ENCODE measurements at places on chromosomes 12 and 14. TPM values are rescaled to one million over a fixed set of nuclear protein-coding genes. Genes with fewer than 3 reads are reported as not detected.

The FGF6 gene
- not detected for total RNA-seq

The PLXNC1 gene
- 7.2 TPM for total RNA-seq

The LRRC43 gene
- total RNA-seq: 1.6 TPM

The TBC1D30 gene
- total RNA-seq: 0.84 TPM

The HCAR1 gene
- total RNA-seq: 2.8 TPM

DNA sequence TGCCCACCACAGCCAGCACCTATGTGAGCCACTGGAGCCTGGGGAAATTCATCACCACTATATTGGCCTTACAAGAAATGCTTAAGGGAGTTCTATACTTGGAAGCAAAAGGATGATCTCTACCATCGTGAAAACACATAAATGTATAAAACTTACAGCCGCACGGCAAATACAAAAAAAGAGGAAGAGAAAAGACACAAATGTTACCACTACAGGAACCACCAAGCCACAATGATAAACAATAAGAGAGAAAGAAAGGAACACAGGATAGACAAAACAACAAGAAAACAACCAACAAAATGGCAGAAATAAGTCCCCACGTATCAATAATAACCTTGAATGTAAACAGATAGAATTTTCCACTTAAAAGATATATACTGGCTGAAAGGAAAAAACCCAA, 267.5 kb downstream of the TMEM121 start:
- H3K27me3 ChIP-seq: peaks cover 19% of the 10 kb centered on the region
- no peak for DNase-seq
- H3K27ac ChIP-seq: no peak overlapping the region
- no peaks in the 10 kb centered on the region for H3K36me3 ChIP-seq

GRCh38 chr12:107207931-107208525, 114.7 kb upstream of the CRY1 start:
- H3K36me3 ChIP-seq: no peaks in the 10 kb centered on the region
- H3K4me1 ChIP-seq: no peaks in the 10 kb centered on the region
- H3K27ac ChIP-seq: no peak overlapping the region
- H3K27me3 ChIP-seq: peaks cover 13% of the 10 kb centered on the region
- no peak for DNase-seq
- H3K4me3 ChIP-seq: no peak overlapping the region

GRCh38 chr14:104804481-104805325, 3.8 kb downstream of the ZBTB42 start:
- no peak for DNase-seq
- H3K4me1 ChIP-seq: peaks cover 3% of the 10 kb centered on the region
- no peaks in the 10 kb centered on the region for H3K36me3 ChIP-seq
- H3K27ac ChIP-seq: no peak overlapping the region

DNA sequence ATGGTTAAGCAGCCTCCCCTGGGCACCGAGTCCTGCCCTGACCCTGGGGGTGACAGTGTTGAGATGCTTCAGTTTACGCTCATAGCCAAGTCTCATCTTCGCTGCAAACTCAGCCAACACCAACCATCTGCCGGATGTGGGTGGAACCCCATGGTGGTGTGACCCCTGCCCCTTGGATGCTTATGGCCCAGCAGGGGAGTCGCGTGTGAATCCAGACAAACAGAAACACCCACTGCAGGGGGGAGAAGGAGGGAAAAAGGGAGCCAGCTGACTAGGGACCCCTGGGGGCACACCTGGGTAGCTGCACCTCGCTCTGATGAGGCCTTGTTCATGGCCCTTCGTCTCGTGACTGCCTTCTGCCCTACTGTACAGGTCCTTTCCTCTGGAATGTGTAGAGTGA, 23.8 kb downstream of the AACS start:
- H3K36me3 ChIP-seq: peaks cover 30% of the 10 kb centered on the region
- no peak for DNase-seq
- no peak overlapping the region for H3K27ac ChIP-seq
- H3K4me3 ChIP-seq: no peak overlapping the region
- H3K4me1 ChIP-seq: no peaks in the 10 kb centered on the region
- H3K27me3 ChIP-seq: no peaks in the 10 kb centered on the region

DNA sequence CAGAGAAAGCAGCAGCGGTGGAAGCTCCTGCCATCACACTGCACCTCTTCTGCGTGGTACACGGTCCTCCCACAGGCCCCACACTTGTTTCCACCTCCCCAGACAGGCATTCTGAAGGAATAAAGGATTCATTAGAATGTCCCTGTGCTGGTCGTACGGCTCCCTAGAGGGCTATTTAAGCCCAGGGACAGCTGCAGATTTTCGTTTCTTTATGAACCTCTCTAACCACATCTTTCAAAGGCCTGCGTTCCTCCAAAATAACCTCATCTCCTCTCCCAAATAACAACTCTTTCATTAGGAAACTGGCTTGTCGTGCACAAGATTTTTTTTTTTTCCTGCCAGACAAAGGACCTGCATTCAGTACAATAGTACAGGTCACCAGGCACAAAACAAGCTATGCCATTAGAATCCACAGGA, 12.7 kb downstream of the CSRP2 start:
- H3K36me3 ChIP-seq: no peaks in the 10 kb centered on the region
- H3K4me1 ChIP-seq: no peaks in the 10 kb centered on the region
- H3K27ac ChIP-seq: no peak overlapping the region
- H3K4me3 ChIP-seq: no peak overlapping the region
- no peak for DNase-seq

- peaks cover 11% of the 10 kb centered on the region for H3K4me1 ChIP-seq
- DNase-seq: no peak
- no peak overlapping the region for H3K27ac ChIP-seq
- H3K36me3 ChIP-seq: peaks cover 33% of the 10 kb centered on the region
Measured at GRCh38 chr12:96025518-96025917, 9.9 kb downstream of the LTA4H start.

GRCh38 chr12:53391724-53392123, 11.7 kb downstream of the SP1 start:
- no peak for DNase-seq
- no peak overlapping the region for H3K27ac ChIP-seq
- peaks cover 29% of the 10 kb centered on the region for H3K4me1 ChIP-seq
- H3K4me3 ChIP-seq: no peak overlapping the region
- H3K36me3 ChIP-seq: peaks cover 30% of the 10 kb centered on the region

GRCh38 chr12:46432325-46432724, 59.8 kb upstream of the SLC38A2 start:
- no peak overlapping the region for H3K4me3 ChIP-seq
- H3K4me1 ChIP-seq: peaks cover 20% of the 10 kb centered on the region
- H3K36me3 ChIP-seq: peaks cover 15% of the 10 kb centered on the region
- no peaks in the 10 kb centered on the region for H3K27me3 ChIP-seq
- no peak for DNase-seq
- H3K27ac ChIP-seq: no peak overlapping the region

- H3K4me1 ChIP-seq: peaks cover 8% of the 10 kb centered on the region
- H3K4me3 ChIP-seq: peak overlapping the region; percentile 51
- H3K27ac ChIP-seq: no peak overlapping the region
Measured at GRCh38 chr12:57864442-57865083, 18.0 kb upstream of the CTDSP2 start.

DNA sequence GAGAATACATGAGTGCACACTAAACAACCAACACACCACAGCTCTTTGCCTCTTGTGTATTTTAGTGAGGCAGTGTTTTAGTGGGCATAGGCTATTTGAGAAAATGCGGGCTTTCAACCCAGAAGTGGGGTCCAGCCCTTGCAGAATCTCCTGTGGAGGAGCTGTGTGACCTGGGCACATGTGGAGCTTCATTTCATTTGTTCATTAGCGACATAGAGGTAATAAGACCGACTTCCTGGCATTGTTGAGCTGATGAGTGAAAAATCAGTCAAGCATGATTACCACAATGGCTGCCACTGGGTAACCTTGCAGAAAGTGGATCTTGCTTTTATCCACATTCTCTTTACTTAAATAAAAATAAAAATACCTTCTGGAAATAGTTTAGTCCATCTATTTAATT, 923.5 kb downstream of the BCL11B start:
- H3K36me3 ChIP-seq: no peaks in the 10 kb centered on the region
- H3K27me3 ChIP-seq: peaks cover 6% of the 10 kb centered on the region
- no peak overlapping the region for H3K27ac ChIP-seq
- no peak overlapping the region for H3K4me3 ChIP-seq
- no peak for DNase-seq

GRCh38 chr14:78605897-78606500, 435.8 kb downstream of the NRXN3 start:
- no peaks in the 10 kb centered on the region for H3K4me1 ChIP-seq
- H3K27ac ChIP-seq: no peak overlapping the region
- H3K4me3 ChIP-seq: no peak overlapping the region
- H3K36me3 ChIP-seq: no peaks in the 10 kb centered on the region
- no peaks in the 10 kb centered on the region for H3K27me3 ChIP-seq

DNA sequence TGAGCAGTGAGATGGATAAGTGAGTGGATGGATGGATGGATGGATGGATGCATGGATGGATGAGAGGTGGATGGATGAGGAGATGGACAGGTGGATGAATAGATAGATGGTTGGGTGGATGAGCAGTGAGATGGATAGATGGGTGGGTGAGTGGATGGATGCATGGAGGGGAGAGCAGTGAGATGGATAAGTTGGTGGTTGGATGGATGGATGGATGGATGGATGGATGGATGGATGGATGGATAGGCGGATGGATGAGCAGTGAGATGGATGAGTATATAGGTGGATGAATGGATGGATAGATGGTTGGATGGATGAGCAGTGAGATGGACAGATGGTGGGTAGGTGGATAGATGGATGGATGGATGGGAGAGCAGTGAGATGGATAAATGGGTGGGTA, 30.6 kb downstream of the LRRC74A start:
- H3K36me3 ChIP-seq: no peaks in the 10 kb centered on the region
- H3K4me1 ChIP-seq: no peaks in the 10 kb centered on the region
- H3K27ac ChIP-seq: no peak overlapping the region
- H3K27me3 ChIP-seq: peaks cover 18% of the 10 kb centered on the region

- no peaks in the 10 kb centered on the region for H3K27me3 ChIP-seq
- no peak for DNase-seq
- H3K27ac ChIP-seq: no peak overlapping the region
- no peaks in the 10 kb centered on the region for H3K36me3 ChIP-seq
- H3K4me3 ChIP-seq: no peak overlapping the region
Measured at GRCh38 chr12:92444763-92445162, 258.0 kb upstream of the PLEKHG7 start.

GRCh38 chr12:12608557-12608957, 3.1 kb upstream of the CREBL2 start:
- DNase-seq: no peak
- peaks cover 42% of the 10 kb centered on the region for H3K4me1 ChIP-seq
- no peaks in the 10 kb centered on the region for H3K27me3 ChIP-seq
- H3K4me3 ChIP-seq: no peak overlapping the region
- H3K27ac ChIP-seq: peak overlapping the region; percentile 1
- peaks cover 6% of the 10 kb centered on the region for H3K36me3 ChIP-seq

GRCh38 chr12:28258998-28259397, 68.7 kb downstream of the CCDC91 start:
- H3K27me3 ChIP-seq: no peaks in the 10 kb centered on the region
- peaks cover 2% of the 10 kb centered on the region for H3K4me1 ChIP-seq
- no peak overlapping the region for H3K4me3 ChIP-seq
- no peak overlapping the region for H3K27ac ChIP-seq
- peaks cover 3% of the 10 kb centered on the region for H3K36me3 ChIP-seq
- DNase-seq: no peak

GRCh38 chr14:83905157-83905556, 1624.8 kb upstream of the FLRT2 start:
- no peak overlapping the region for H3K4me3 ChIP-seq
- H3K36me3 ChIP-seq: no peaks in the 10 kb centered on the region
- DNase-seq: no peak
- H3K27ac ChIP-seq: no peak overlapping the region

- no peaks in the 10 kb centered on the region for H3K27me3 ChIP-seq
- H3K36me3 ChIP-seq: peaks cover 18% of the 10 kb centered on the region
- no peak overlapping the region for H3K27ac ChIP-seq
- DNase-seq: no peak
- H3K4me1 ChIP-seq: peaks cover 5% of the 10 kb centered on the region
- H3K4me3 ChIP-seq: no peak overlapping the region
Measured at GRCh38 chr12:122250536-122250935, 15.8 kb downstream of the VPS33A start.

GRCh38 chr12:103807561-103808238, 33.3 kb downstream of the NT5DC3 start:
- no peak overlapping the region for H3K4me3 ChIP-seq
- no peak overlapping the region for H3K27ac ChIP-seq
- no peaks in the 10 kb centered on the region for H3K36me3 ChIP-seq
- DNase-seq: no peak

DNA sequence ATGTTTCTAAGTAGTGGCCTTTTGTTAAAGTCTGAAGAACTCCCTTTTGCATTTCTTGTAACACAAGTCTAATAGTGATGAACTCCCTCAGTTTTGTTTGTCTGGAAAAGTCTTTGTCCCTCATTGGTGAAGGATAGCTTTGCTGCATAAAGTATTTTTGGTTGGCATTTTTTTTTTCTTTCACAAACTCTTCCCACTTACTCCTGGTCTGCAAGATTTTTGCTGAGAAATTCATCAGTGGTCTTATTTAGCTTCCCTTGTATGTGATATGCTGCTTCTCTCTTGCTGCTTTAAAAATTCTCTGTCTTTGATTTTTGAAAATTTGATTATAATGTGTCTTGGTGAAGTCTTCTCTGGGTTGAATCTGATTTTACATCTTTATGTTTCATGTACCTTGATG, 22.7 kb downstream of the TRMT5 start:
- no peak overlapping the region for H3K4me3 ChIP-seq
- DNase-seq: no peak
- H3K27me3 ChIP-seq: no peaks in the 10 kb centered on the region
- peaks cover 61% of the 10 kb centered on the region for H3K36me3 ChIP-seq
- peaks cover 6% of the 10 kb centered on the region for H3K4me1 ChIP-seq

- no peaks in the 10 kb centered on the region for H3K36me3 ChIP-seq
- no peak overlapping the region for H3K27ac ChIP-seq
- no peak for DNase-seq
- H3K27me3 ChIP-seq: peaks cover 2% of the 10 kb centered on the region
Measured at GRCh38 chr14:105908481-105908911, 382.1 kb downstream of the TMEM121 start.

- H3K4me3 ChIP-seq: no peak overlapping the region
- H3K27me3 ChIP-seq: no peaks in the 10 kb centered on the region
- H3K27ac ChIP-seq: no peak overlapping the region
- DNase-seq: no peak
Measured at GRCh38 chr12:15644700-15645099, 144.5 kb downstream of the EPS8 start.

GRCh38 chr14:36171607-36172006, 4.9 kb downstream of the PTCSC3 start:
- no peaks in the 10 kb centered on the region for H3K36me3 ChIP-seq
- H3K4me3 ChIP-seq: no peak overlapping the region
- no peak for DNase-seq
- H3K27ac ChIP-seq: no peak overlapping the region
- H3K4me1 ChIP-seq: no peaks in the 10 kb centered on the region

DNA sequence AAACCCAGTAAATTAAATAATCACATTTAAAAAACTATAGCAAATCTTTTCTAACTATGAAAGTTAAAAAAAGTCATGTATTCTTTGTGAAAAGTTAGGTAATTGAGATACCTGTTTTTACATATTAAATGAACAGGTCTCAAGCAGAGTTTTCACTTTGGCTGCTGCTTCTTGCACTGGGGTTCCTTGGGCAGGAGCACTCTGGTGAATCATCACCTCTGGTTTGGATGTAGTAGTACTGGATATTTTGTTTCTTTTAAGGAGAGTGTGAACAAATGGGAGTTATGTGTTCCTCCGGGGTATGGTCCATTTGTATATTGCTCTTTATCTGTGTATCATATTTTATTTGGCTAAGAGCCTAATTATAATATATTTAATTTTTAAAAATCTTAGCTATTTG, 82.7 kb downstream of the FUT8 start:
- H3K36me3 ChIP-seq: peaks cover 63% of the 10 kb centered on the region
- H3K27me3 ChIP-seq: no peaks in the 10 kb centered on the region
- H3K27ac ChIP-seq: no peak overlapping the region
- no peak for DNase-seq
- peaks cover 25% of the 10 kb centered on the region for H3K4me1 ChIP-seq

All from activated T-helper 2 cell treated with anti-CD3 and anti-CD28 coated beads, Interferon-gamma antibody, Interleukin-2, Interleukin-4, amounts not matched to agents 10 μg/mL and 5 μg/mL and 100 μg/mL, durations not matched to agents 14 hours and 24 hours and 36 hours (primary cell).